ENCODE measurements at places on chromosomes 6 and 20.

GRCh38 chr6:127586372-127586771, 9.4 kb downstream of the C6orf58 start:
- no peak for DNase-seq

GRCh38 chr6:168177103-168177891, 98.3 kb upstream of the FRMD1 start:
- DNase-seq, result no peak

GRCh38 chr6:54681267-54681666, 165.3 kb upstream of the FAM83B start:
- no peak for DNase-seq

- no peak for DNase-seq
These were observed 203.8 kb downstream of the ARID1B start for GRCh38 chr6:156980948-156981347.

DNA sequence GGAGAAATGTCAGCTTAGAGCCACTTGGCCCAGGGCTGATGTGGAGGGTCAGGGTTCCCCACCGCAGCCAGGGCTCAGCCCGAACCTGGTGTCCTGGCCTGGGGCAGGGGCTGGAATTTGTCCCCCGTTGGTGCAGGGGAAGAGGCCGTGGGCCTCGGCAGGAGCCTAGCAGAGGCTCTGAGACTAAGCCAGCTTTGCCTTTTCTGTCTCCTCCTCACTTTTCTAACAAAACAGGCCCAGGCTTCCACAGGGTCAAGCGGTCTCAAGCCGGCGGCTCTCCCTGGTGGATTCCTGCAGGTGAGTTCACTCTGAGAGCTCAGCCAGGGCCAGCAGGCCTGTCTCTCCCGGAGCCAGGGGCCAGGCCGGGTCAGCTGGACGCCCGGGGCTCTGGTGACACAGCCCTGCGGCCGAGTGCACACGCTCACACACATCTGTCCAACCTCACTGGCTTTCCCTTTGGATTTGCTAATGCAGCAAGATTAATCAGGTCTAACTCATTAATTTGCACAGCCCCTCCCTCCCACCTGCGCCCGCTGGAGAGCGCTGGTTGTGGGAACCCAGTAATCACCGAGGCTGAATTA, 2.9 kb upstream of the CHRNA4 start:
- DNase-seq, result no peak

All from activated gamma-delta T cell (primary cell).